ENCODE measurements at places on chromosomes 4 and X.

DNA sequence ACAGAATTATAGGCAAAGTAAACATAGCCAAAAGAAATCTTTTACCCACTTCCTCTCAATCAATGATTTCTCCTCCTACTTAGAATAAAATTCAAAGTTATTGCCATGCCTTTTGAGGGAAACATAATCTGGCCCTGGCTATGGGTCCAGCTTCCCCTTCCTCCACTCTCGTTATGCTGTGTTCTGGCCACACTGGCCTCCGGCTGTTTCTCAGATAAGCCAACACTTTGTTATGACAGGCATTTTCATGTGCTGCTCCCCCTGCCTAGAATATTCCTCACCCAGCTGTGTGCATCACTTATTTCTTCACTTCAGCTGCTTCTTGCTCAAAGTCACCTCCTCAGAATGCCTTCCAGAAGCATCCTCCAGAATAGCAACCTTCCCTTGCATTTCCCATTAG, 386.6 kb upstream of the AADAT start:
- no peak for DNase-seq

DNA sequence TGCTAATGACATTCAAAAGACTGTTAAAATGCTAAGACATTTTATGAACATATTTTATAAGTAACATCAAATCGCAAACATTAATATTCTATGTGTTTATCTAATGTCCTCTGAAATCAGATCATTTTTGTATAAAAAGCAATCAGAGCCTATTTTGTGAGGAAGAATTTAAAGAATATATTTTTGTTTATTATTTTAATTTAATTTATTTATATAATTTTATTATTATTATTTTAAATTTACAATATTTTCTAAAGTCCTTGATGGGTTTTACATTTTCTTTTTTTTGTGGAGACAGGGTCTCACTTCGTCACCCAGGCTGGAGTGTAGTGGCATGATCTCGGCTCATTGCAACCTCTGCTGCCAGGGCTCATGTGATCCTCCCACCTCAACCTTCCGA, 262.8 kb downstream of the EPHA5 start:
- no peak for DNase-seq

DNA sequence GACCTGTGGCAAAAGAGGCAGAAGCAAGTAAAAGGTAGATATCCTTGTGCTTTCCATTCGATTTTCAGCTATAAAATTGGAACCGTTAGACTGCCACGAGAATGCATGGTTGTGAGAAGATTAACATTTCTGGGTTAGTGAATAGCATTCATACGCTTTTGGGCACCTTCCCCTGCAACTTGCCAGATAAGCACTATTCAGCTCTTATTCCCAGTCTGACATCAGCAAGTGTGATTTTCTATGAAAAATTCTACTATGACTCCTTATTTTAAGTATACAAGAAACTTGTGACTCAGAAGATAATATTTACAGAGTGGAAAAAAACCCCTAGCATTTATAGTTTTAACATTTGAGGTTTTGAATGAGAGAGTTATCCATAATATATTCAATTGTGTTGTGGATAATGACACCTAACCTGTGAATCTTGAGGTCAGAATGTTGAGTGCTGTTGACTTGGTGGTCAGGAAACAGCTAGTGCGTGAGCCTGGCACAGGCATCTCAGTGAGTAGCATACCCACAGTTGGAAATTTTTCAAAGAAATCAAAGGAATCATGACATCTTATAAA, 3.9 kb downstream of the FGB start:
- DNase-seq = no peak

DNA sequence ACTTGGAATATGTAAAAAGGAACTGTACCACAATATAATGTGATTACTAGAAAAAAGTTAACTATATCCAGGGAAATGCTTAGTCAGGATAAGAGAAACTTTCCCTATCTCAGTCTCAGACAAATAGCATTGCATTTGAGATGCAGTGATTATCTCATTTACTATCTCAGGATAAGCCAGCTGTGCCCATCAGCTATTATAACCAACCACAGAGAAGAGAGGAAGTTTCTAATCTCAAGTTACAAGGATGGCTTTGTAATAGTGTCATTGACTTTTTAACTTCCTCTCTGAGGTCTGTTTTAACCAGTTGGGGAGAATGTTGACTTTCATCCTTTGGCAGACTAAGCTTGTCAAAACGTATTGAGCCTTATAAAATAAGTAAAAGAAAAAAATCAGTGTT, 56.5 kb downstream of the SNX25 start:
- no peak for DNase-seq

GRCh38 chrX:38558686-38559085, 2.7 kb upstream of the TSPAN7 start:
- DNase-seq = no peak

- DNase-seq = no peak
Observed at GRCh38 chr4:85707611-85708010, 232.7 kb downstream of the ARHGAP24 start.

GRCh38 chr4:185567381-185568376, 32.4 kb upstream of the PDLIM3 start:
- no peak for DNase-seq

GRCh38 chr4:173346074-173346473, 11.9 kb upstream of the HMGB2 start:
- no peak for DNase-seq

- DNase-seq = no peak
Observed at GRCh38 chrX:154482786-154483185, 3.6 kb downstream of the UBL4A start.

GRCh38 chrX:2500091-2500802, 529 bp downstream of the DHRSX start:
- no peak for DNase-seq

DNA sequence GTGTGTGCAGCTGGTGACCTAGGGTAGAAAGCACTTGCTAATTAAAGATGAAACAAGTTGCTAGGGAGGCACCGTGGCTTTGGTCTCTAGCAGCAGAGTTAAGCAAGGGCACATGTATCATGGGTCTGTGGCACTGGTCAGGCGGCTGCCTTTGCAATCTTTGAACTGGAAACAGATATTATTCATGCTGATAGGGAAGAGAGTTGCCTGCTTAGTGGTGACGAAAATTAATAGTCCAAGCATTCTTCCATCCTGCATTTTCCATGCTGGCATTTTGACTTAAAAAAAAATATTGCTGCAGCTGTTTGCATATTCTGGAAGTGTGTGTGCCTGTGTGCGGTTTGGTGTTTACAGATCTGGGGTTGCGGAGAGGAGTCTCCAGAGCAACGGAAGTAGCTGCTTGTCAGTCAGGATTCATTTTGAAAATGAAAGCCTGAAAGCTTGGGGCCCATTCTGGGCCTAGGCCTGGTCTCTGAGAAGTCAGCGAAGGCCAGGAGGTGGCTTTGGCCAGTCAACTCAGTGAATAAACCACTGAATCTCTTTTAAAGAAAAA, 2.3 kb upstream of the SOWAHD start:
- DNase-seq = no peak

GRCh38 chr4:35538807-35539206, 705.5 kb downstream of the ARAP2 start:
- no peak for DNase-seq

GRCh38 chrX:35122756-35123155, 180.2 kb downstream of the FAM47B start:
- no peak for DNase-seq

- no peak for DNase-seq
Observed at GRCh38 chrX:138128027-138128671, 562.2 kb downstream of the ZIC3 start.
